ENCODE measurements at places on chromosomes 16 and 17. TPM values are rescaled to one million over a fixed set of nuclear protein-coding genes. Genes with fewer than 3 reads are reported as not detected.

The CSH1 gene
- not detected for total RNA-seq

The KCNH4 gene
- total RNA-seq, result 0.43 TPM

The NPIPB8 gene
- not detected for total RNA-seq

The MNT gene
- total RNA-seq, result 15.7 TPM

The MT1F gene
- 12.9 TPM for total RNA-seq

The TNFRSF17 gene
- not detected for total RNA-seq

The TPSB2 gene
- total RNA-seq, result not detected

The CTRB1 gene
- not detected for total RNA-seq

The MYOCD gene
- total RNA-seq, result 3.0 TPM

The TEKT5 gene
- not detected for total RNA-seq

The CNGB1 gene
- 0.08 TPM for total RNA-seq

The FBXL16 gene
- 1.5 TPM for total RNA-seq

The RAB37 gene
- 1.2 TPM for total RNA-seq

The CCL17 gene
- total RNA-seq, result not detected

The FBXW10B gene
- total RNA-seq, result 3.5 TPM

The SYCE1L gene
- 7.8 TPM for total RNA-seq

The SLC52A1 gene
- total RNA-seq, result 1.2 TPM

The NUDT7 gene
- 5.2 TPM for total RNA-seq

The NTN1 gene
- total RNA-seq, result 0.50 TPM

The SOCS7 gene
- total RNA-seq, result 17.2 TPM

The DPEP1 gene
- total RNA-seq, result 1.3 TPM

The RGS9 gene
- total RNA-seq, result 6.8 TPM

The CD300A gene
- 0.07 TPM for total RNA-seq

The PIRT gene
- total RNA-seq, result not detected

The SEZ6 gene
- total RNA-seq, result 0.05 TPM

The VASN gene
- 8.3 TPM for total RNA-seq

The RNF222 gene
- total RNA-seq, result not detected

The KLHL10 gene
- 0.10 TPM for total RNA-seq

The SEZ6L2 gene
- 24.4 TPM for total RNA-seq

The ZSCAN10 gene
- total RNA-seq, result not detected

The SCPEP1 gene
- total RNA-seq, result 44.7 TPM

The COG8 gene
- 16.1 TPM for total RNA-seq

The MT4 gene
- not detected for total RNA-seq

The MYLK3 gene
- 0.19 TPM for total RNA-seq

The PLXDC1 gene
- 0.81 TPM for total RNA-seq

The NUBP2 gene
- 88.8 TPM for total RNA-seq

The KCTD19 gene
- not detected for total RNA-seq

Data from A549 treated with DMSO at 1 μM for 4 hours (cell line).